ENCODE measurements at places on chromosomes 13 and 19. TPM values are rescaled to one million over a fixed set of nuclear protein-coding genes. Genes with fewer than 3 reads are reported as not detected.

CLEC11A gene
- total RNA-seq, result 2.3 TPM

AZU1 gene
- total RNA-seq, result 2.5 TPM

ZNF419 gene
- 5.9 TPM for total RNA-seq

PTH2 gene
- total RNA-seq, result not detected

ZNF784 gene
- total RNA-seq, result 7.9 TPM

CYP4F2 gene
- not detected for total RNA-seq

IZUMO2 gene
- not detected for total RNA-seq

GTF2F2 gene
- total RNA-seq, result 15.7 TPM

TUBA3C gene
- total RNA-seq, result not detected

CYP2F1 gene
- total RNA-seq, result 4.5 TPM

RDH13 gene
- 19.3 TPM for total RNA-seq

WDFY2 gene
- total RNA-seq, result 31.3 TPM

Data from natural killer cell (primary cell).